ENCODE measurements at places on chromosomes 11 and 22. TPM values are rescaled to one million over a fixed set of nuclear protein-coding genes. Genes with fewer than 3 reads are reported as not detected.

GRCh38 chr22:23237841-23238240 is 57.5 kb downstream of the BCR start:
- H3K4me1 ChIP-seq = peaks cover 35% of the 10 kb centered on the region
- peaks cover 11% of the 10 kb centered on the region for H3K36me3 ChIP-seq
- no peak overlapping the region for H3K27ac ChIP-seq
- DNase-seq = no peak
- H3K4me3 ChIP-seq = no peak overlapping the region
- no peaks in the 10 kb centered on the region for H3K27me3 ChIP-seq

DNA sequence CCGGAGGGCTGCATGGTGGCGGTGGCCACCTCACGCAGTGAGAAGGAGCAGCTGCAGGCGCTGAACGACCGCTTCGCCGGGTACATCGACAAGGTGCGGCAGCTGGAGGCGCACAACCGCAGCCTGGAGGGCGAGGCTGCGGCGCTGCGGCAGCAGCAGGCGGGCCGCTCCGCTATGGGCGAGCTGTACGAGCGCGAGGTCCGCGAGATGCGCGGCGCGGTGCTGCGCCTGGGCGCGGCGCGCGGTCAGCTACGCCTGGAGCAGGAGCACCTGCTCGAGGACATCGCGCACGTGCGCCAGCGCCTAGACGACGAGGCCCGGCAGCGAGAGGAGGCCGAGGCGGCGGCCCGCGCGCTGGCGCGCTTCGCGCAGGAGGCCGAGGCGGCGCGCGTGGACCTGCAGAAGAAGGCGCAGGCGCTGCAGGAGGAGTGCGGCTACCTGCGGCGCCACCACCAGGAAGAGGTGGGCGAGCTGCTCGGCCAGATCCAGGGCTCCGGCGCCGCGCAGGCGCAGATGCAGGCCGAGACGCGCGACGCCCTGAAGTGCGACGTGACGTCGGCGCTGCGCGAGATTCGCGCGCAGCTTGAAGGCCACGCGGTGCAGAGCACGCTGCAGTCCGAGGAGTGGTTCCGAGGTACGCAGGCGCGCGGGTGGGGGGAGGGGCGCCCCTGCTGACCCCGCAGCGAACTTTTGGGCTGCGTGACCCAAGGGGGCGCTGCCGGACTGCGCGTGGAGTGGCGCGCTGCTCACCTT is 670 bp downstream of the NEFH start:
- no peaks in the 10 kb centered on the region for H3K36me3 ChIP-seq
- no peak overlapping the region for H3K27ac ChIP-seq
- H3K4me1 ChIP-seq = peaks cover 24% of the 10 kb centered on the region
- peaks cover 71% of the 10 kb centered on the region for H3K27me3 ChIP-seq
- peak overlapping the region; percentile 63 for H3K4me3 ChIP-seq
- DNase-seq = peak; percentile 57

- H3K4me1 ChIP-seq = peaks cover 19% of the 10 kb centered on the region
- no peak overlapping the region for H3K4me3 ChIP-seq
- DNase-seq = no peak
- H3K36me3 ChIP-seq = no peaks in the 10 kb centered on the region
These were observed 39.5 kb downstream of the CDKN1C start for GRCh38 chr11:2846056-2846455.

Gene MYBPC3
- not detected for total RNA-seq

Gene SAA1
- not detected for total RNA-seq

Gene TRIM49
- total RNA-seq = not detected

Measured in mesothelial cell of epicardium (in vitro differentiated cells).